ENCODE measurements at places on chromosomes 16 and 17.

DNA sequence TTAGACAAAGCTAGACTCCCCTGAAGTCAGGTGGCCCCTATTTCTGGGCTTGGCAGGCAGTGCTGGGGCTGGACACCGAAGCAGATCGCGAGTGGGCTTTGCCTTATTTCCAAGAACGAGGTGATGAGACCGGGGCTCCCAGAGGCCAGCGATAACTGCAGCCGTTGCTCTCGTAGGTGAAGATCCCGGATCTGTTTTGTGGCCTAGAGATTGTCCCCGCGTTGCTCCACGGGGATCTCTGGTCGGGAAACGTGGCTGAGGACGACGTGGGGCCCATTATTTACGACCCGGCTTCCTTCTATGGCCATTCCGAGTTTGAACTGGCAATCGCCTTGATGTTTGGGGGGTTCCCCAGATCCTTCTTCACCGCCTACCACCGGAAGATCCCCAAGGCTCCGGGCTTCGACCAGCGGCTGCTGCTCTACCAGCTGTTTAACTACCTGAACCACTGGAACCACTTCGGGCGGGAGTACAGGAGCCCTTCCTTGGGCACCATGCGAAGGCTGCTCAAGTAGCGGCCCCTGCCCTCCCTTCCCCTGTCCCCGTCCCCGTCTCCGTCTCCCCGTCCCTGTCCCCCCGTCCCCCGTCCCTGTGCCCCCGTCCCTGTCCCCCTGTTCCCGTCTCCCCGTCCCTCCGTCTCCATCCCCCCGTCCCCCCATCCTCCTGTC is 1.5 kb upstream of the TBCD start:
- DNase-seq, result no peak

DNA sequence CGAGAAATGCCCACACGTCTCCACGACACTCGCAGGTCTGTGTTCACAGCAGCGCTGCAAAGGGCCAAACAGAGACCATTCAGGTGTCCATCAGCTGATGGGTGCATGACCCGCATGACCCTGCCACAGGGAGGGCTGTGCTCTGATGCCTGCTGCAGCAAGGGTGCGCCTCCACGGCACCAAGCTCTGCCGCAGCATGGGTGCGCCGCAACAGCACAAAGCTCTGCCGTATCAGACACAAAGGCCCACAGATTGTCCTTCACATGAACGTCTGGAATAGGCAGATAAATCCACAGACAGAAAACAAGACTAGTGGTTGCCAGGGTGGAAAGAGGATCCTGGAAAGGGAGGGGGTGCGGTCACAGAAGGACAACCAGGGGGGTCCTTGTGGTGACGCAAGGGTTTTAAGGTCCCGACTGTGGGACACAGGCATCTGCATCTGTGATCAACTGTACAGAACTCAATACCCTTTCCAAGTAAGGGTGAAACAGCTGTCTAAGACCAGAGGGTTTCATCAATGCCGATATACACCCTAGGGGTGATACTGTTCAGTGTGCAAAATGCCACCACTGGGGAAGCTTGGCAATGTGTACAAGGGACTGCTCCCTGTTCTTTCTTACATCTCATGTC is 121.0 kb downstream of the ANKRD11 start:
- DNase-seq, result no peak

DNA sequence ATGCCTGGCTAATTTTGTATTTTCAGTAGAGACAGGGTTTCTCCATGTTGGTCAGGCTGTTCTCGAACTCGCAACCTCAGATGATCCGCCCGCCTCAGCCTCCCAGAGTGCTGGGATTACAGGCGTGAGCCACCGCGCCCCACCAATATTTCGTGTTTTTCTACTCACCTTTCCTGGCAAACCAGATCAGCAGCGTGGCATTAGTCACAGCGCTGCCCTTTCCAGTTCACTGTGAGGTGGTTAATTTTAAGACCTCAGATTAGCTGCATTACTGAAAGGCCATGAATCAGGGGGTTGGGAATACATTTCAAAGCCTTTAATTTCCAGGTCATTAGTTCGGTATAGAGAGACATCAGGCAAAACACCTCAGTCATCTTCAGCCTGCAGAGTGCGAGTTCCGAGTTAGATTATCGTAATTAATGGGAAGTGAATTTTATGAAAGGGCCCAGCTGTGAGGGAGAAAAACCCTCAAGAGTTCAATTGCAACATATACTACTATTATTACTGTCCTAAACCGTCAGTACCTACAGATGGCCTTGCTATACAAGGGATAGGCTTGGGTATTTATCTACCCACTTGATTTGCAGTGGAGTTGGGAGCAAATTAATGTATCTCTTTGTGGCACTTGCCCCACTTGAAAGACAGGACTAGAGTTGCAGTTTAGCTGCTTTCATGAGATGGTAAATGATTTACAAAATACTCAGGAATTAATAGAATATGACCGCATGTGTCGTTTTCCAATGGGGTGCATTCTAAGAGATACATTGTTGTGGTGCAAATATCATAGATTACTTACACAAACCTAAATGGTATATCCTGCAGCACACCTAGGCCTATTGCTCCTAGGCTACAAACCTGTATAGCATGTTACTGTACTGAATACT is 2.1 kb upstream of the USP32 start:
- DNase-seq, result no peak

DNA sequence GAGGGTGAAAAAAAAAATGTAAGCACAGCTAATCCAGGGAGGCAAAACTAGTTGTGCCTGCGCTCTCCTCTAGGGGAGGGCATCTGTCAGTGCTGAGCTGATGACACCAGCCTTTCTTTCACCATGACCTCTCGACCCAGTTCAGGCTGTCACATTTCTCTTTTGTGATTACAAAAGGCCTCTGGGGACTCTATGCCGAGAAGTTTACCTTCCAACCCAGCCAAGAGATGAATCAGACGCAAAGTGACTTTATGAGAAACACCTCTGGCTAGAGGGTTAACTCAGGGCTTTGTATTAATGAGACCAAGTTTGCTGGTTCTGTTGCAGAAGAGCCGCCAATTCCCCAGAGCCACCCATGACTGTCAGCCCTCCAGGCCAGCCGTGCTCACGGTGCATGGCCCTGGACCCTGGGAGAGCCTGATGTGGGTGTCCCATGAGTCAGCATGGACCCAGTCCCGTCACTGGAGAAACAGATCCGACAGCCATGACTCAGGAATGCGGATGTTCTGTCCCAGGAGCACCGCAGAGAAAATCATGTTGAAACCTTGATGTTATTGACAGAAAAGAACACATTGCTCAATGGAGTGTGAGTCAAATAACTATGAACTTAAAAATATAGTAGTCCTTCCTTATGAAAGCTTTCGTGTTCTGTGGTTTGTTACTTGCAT is 437.2 kb downstream of the HS3ST3B1 start:
- no peak for DNase-seq

DNA sequence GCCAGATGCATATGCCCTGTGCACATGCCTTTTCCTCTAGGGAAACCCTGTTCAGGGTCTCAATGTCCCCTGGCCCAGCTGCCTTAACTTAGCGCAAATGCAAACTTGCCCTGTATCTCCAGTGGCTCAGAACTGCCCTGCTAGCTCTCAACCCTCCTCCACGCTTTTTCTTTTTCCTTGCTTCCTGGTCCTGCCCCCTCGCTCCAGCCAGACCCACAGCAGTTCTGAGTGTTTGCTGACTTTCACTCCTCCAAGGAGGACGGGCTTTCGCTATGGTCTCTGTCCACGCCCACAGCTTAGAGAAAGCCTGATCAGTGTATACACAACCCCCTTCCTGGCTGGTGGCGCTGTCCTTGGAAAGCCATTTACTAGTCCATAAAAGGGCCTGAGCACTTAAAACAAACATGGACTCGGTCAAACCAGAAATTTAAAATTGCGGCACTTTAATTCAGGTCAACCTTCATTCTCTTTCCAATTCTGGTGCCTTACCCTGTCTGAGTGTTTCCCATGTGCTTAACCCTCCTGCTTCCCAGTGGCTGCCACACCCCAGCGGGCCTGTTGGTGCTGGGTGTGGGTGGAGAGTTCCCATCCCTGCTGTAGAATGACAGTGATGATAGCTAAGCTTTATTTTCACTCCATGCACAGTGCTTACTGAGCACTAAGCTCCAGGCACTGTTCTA is 15.6 kb upstream of the TMEM98 start:
- DNase-seq, result no peak

GRCh38 chr16:75127713-75128415 is 11.3 kb upstream of the LDHD start:
- no peak for DNase-seq

GRCh38 chr17:82229698-82230608 is 1.1 kb downstream of the SLC16A3 start:
- DNase-seq, result no peak

DNA sequence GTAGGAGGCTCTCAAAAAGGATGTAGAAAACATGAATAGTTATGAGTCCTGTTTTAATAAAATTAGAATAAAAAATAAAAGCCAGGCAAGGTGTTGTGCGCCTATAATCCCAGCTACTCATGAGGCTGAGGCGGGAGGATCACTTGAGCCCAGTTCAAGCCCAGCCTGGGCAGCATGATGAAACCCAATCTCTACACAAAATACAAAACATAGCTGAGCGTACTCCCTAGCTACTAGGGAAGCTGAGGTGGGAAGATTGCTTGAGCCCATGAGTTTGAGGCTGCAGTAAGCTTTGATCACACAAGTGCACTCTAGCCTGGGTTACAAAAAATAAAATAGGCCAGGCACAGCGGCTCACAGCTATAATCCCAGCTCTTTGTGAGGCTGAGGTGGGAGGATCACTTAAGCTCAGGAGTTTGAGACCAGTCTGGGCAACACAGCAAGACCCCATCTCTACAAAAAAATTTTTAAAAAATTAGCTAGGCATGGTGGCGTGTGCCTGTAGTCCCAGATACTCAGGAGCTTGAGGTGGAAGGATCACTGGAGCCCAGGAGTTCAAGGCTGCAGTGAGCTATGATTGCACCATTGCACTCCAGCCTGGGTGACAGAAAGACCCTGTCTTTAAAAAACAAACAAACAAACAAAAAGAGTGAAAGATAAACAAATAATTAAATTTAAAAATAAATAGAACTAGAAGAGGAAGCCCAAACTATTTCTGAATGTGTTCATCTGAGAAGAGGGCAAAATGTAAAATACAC is 17.2 kb upstream of the PRM1 start:
- DNase-seq, result no peak

- DNase-seq, result no peak
These were observed 27.4 kb upstream of the RCVRN start for GRCh38 chr17:9932491-9932890.

- no peak for DNase-seq
These were observed 361.8 kb upstream of the CDH5 start for GRCh38 chr16:66004699-66005098.

DNA sequence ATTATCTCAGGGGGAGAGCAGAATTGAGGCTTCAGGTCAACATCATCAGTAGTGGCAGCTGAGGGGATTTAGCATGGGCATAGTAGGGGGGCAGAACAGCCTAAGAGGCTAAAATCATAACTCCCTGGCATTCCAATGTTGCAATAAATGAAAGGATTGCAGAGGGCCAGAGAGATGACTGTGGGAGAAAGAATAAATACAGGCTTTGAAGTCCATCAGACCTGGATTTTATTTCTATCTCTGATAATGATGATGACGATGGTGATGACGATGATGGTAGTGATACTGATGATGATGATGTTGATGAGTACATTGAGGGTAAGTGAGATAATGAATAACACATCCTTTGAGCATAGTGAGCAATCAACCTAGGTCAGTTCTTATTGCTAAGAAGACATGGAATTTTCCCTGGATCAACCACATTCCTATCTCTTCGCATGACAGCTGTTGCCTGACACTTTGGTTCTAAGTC is 107.4 kb upstream of the CDH11 start:
- DNase-seq, result no peak

DNA sequence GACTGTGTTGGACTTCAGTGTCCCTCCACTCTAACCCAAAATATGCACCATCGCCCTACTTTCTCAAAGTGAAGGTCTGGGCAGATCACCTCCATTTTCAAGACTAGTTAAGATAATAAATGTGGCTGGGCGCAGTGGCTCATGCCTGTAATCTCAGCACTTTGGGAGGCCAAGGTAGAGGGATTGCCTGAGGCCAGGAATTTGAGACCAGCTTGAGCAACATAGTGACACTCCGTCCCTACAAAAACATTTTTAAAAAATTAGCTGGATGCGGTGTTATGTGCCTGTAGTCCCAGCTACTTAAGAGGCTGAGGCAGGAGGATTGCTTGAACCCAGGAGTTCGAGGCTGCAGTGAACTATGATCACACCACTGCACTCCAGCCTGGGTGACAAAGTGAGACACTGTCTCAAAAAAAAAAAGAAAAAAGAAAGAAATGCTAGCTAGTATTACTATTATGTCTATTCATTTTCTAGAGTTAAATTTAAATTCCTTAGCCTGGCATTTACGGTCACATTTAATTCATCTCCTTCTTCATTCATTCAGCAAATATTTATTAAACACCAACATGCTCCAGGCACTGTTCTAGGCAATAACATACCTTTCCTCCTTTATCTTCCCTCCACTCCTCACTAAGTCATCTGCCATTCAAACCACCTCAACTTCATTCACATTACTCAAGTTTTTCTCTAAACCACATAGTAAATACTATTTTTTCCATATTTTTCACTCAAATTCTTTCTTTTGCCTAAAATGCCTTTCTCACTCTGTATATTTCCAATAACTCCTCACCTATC is 96.1 kb upstream of the XYLT1 start:
- DNase-seq, result no peak

- DNase-seq, result no peak
These were observed at the start of gene MT1H for GRCh38 chr16:56669005-56669839. Gene MT1H, plus strand, starts transcription at chr16:56669814. Its CDS starts 71 bp downstream, at chr16:56669885.

DNA sequence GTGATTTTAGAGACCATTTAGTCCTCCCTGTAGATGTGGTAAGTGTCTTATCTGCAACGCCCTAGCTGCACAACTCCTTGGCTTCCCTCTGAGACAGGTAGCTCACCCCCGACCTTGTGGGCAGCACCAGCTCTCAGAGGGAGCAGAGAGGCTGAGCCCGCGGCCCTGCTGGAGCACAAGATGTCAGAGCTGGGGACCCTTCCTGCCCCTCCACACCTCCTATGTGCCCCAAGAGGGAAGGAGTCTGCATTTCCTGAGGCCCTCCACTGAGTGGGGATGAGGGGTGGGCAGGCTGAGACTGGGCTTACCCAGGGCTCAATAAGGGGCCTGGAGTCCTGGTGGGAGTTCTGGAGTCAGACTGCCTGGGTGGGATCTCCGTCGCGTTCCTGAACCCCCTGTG is 12.2 kb upstream of the ADGRG1 start:
- DNase-seq, result no peak

DNA sequence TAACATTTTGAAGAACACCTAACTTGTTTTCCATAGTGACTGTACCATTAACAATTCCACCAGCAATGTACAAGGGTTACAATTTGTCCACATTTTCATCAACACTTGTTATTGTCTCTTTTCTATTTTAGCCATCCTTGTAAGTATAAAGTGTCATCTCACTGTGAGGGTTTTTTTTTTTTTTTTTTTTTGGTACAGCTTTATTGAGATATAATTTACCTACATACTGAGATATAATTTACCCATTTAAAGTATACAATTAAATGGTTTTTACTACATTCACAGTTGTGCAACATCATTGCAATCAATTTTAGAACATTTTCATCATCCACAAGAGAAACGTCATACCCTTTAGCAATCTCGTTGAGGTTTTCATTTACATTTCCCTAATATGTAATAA is 17.9 kb upstream of the TMIGD1 start:
- no peak for DNase-seq

Data from stimulated activated CD4-positive, alpha-beta T cell treated with anti-CD3 and anti-CD28 coated beads, Interleukin-1b, Interleukin-23, amount 100 ng/mL, for 4 hours (primary cell).